CD4-positive, alpha-beta T cell treated with Interleukin-17A for 4 hours (primary cell): ENCODE measurements at places on chromosomes 13 and 19.

- DNase-seq, result peak; percentile 98
Measured at GRCh38 chr19:47240996-47241918, 10.3 kb upstream of the BBC3 start.

DNA sequence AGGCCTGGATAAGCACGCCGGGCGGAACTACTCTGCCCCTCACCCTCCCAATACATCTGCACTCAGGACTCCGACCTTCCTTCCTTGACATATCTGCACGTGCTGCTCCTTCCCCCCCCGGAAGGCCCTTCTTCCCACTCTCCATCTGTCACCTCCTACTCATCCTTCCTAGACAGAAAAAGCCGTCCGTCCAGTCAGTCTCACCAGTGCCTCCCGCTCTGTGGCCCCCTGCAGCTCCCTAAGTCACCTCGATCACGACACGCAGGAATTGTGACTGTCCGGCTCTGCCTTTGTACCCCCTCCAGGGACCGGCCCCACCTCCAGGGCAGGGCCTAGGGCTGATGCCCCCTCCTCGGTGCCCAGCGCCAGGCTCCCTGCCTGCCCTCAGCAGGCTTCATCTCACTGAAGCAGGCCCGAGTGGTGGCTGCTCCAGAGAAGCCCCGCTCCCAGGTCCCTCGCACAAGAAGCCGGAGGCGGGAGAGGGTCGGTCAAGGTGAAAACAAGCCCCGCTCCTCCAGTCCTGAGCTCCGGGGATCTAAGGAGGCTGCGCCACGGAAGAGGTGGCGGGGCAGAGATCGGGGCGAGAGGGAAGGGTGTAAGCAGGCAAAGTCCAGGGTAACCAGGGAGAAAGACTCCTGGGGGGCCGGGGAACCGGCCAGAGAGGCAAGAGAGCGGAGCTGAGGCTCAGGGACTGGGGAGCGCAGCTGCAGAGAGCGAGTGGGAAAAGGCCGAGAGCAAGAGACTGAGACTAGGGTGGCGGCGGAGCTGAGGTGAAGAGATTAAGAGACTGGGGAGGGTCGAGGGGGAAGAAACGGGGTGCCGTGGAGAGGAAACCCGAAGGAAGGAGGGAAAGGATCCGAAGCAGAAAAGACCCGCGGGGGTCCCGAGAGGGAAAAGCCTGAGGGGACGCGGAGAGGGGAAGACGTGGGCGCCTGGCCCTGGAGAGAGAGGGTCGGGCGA, 1.1 kb downstream of the PPP6R1 start:
- DNase-seq, result peak; percentile 31

DNA sequence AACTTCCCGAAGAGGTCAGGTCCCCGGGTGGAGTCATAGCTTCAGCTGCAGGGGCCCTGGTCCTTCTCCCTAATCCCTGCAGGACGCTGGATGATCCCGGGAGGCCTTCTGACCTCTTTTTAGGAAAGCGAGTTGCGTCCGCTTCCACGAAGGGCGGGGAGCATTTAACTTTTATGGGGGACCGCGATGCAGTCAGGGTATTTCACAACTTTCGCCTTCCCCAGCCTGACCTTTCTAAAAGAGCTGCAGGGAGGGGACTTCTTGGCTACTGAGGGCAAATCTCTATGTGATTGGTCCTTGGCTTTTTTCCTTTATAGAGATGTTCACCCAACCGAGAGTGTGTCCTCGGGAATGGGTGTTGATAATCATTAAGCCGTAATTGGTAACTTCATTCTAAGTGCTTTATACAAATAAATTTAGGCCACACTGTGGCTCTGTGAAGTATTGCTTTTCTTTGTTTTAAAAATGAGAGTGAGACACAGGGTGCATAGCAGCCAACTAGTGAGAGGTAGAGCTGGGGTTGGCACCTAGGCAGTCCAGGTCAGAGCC, 778 bp downstream of the ZNF230 start:
- no peak for DNase-seq

- no peak for DNase-seq
Measured at GRCh38 chr13:101817898-101818297, 365.4 kb downstream of the ITGBL1 start.

GRCh38 chr13:25046274-25046984, 49.5 kb upstream of the PABPC3 start:
- no peak for DNase-seq

DNA sequence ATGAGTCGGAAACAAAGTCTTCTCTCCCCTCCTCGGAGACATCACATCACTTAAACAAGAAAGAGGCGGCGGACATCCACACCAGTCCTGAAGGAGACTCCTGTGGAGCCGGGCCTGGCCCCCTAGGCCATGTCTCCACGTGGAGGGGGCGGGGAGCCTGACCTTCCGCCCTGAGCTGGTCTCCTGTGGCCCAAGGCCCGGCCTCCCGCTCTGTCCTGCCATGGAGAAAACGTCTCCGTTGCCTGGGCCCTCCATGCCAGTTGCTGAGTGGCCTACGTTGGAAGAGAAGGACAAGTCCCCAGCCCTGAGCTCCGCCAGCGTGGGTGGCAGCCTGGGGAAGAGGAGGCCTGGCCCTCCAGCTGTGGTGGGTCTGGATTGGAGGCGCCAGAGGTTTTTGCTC, 5.5 kb upstream of the CACTIN start:
- no peak for DNase-seq

DNA sequence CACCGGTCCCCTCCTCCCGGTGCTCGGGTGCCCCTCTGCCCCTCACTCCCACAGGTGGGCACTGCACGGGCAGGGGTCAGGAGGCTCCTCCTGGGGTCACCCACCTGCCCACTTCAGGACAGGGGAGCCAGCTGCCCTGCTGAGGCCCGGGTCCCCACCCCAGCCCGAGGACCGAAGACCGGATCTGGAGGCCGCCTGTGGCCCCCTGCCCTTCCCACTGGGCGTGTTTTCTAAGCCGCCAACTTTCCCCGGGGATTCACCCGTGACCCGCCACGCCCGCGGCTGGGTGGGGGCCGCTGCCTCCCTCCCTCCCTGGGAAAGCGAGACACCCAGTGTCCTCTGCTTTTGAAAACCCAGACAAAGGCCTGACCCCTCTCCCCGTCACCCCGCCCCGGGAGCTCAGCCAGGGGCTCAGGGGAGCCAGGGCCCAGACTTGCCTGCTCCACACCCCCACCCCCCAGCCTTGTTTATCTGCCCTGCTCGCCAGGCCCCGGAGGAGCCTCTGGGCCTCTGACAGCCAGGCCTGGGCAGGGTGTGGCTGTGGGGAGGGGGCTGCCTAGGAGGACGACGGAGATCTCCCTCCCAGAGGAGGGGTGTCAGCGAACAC, 1.3 kb downstream of the PALM start:
- DNase-seq, result no peak

DNA sequence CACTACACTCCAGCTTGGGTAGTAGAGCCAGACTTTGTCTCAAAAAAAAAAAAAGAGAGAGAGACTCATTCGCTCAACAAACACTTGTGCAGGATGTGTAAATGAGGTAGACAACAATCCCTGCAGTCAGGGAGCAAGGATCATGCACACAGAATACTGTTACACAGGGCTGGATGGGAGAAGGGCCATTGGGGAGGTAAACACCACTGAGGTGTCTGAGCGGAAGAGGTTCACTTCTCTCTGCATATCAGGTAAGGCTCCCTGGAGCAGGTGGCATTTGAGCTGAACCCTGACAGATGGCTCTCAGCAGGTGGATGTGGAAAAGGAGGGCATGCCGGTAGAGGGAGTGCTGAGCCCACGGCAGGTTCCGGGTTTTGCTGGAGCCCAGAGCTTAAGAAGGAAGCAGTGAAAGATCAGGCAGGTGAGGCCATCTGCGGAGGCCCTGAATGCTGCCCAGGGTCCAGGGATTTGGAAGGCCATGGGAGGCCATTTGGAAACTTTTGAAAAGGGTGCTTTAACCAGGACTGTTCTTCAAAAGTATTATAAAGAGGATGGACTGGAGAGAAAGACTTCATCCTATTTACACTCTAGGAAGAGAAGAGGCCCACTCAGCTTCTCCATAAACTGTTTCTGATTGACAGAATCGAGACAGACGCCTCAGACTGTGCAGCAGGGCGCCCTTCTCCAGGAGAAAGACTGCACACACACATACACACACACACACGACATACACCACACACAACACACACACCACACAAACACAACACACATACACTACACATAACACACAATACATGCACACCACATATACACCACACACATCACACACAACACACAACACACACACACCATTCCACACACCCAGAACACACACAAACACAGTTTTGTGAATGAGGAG, 199.4 kb downstream of the USP12 start:
- peak; percentile 33 for DNase-seq

DNA sequence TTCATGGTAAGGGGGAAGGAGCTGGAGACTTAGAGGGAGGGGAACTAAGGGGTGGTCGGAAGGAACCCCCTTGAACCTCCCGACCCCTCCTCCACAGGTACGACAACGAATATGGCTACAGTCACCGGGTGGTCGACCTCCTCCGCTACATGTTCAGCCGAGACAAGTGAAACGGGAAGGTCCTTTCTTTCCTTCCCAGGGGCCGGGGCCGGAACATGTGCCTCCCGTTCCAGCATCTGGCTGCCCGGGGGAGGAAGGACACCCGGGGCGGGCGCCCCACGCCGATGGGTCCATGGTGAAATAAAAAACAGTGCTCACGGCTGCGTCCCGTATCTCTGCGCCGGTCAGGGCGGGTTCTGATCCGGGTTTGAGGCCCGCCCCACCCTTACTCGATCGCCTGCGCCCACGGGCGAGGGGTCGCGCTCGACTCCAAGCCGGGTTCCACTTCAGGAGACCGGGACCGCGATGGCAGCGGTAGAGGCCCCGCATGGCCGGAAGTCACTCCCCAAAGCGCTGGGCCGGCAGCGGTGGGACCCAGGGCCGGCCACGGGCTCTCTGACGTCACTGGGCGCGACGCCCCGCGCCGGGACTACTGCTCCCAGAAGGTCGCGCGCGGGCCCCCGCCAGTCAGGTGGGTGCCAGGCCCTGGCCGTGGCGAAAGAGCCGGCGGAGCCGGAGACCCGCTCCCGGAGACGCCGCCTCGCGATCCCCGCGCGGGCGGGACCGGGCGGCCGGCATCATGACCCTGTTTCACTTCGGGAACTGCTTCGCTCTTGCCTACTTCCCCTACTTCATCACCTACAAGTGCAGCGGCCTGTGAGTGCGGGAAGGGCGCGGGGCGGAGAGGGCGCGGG, at the start of gene TMEM147:
Gene TMEM147, plus strand, starts transcription at position 626 of the 854 bp plus-strand sequence. Its CDS starts 114 bp downstream, at position 740.
- DNase-seq, result peak; percentile 88

GRCh38 chr19:18253716-18254115, 20.5 kb downstream of the IQCN start:
- no peak for DNase-seq

DNA sequence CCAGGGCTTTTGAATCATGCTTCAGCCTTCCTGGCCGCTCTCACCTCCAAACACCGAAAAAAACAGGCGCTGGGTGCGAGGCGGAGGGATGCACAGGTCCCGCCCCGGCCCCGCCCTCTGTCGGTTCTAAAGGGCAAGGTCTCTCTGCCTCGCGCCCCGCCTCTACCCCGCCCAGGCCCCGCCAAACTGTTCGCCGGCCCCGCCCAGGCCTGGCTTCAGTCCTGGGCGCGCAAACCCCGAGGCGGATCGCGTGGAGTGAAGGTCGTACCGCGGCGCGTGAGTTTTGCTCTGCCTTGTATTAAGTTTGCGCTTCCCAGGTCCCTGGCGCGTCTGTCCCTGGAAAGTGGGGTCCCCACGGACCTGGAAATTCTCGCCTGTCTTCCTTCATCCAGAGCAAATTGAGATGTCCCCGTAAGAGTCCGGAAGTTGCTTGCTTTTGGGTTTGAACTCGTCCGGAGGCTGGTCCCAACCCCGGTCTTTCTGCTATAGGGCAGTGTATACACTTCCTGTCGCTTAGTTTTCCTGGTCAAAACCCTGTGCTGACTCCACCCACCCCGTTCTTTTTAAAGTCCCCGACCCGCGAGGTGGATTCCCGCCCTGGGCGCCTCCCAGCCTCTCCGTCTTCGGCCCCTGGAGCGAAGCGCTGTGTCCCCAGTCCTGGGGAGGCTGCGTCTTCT, 8.4 kb downstream of the ZNF808 start:
- DNase-seq, result peak; percentile 97

GRCh38 chr19:17910791-17911360, 21.9 kb upstream of the CCDC124 start:
- DNase-seq, result no peak

DNA sequence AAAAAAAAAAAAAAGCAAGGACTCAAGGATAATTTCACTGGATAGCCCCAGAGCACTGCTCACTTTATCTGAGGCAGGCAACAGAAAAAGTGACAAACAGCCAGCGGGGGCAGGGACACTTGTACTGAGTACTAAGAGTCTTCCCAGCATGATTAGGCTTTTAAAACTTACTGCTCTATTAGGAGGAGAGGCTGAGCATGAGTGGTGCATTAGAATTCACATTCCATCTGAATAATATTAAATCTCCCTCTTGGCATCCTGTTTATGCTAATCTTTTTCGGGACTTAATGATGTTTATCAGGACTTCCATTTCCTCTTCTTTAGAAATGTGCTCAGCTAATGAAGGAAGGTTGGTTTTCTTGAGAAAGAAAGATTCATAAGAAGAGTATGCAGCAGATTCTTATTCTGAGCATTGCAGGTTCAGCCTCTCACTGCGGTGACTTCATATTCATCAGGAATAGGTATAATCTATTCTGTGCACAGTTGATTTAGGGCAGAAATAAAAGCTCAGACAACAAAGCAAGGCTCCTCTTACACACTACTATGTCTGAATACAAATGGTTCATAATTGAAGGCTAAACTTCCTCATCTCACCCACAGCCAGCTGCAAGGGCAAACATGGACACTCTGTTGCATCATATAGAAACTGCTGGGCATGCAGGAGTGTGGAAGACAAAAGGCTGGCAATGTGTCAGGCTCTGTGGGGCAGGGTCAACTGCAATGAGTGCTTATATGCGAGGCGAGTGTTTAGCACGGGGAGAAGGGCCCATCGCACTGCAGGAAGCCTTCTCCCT, 107.0 kb downstream of the KL start:
- DNase-seq, result no peak

- DNase-seq, result no peak
Measured at GRCh38 chr13:41326661-41327060, 15.6 kb downstream of the NAA16 start.

DNA sequence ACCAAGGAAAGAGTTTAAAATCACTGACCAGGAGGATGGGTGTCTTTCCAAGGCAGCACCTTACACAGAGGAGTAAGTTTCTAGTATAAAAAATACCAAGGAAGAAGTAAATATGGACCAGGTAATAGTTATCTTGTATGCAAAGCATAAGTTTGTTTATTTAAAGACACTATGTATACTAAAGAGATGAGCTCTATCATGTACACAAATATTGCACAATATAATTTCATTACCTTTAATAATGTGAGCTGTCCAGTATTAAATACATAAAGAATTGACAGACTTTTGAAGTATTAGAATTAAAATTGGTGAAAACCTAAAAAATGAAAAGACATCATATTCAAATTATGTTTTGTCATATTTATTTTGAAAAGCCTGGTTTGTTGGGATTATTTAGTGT, 322.0 kb upstream of the MIR17HG start:
- no peak for DNase-seq

DNA sequence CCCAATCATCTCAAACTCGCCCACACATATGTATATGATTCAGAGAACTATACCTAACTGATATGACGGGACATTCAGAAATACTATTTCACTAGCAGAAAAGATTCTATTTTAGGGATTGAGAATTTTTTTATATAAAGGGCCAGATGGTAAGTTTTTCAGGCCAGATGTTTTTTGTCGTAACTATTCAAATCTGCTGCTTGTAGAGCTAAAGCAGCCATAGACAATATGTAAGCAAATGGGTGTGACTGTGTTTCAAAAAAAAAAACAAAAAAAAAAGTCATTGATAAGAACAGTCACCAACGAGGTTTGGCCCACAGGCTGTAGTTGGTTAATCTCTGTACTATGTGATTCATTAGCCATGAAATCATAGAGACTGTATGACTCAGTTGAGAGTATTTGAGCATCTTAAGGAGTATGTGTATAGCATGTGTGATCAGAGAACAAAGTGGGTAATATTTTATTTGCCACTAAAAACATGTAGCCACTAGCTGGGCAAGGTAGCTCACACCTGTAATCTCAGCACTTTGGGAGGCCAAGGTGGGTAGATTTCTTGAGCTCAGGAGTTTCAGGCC, 2724.7 kb downstream of the PCDH9 start:
- no peak for DNase-seq
